ENCODE measurements at places on chromosomes 6 and 20.

DNA sequence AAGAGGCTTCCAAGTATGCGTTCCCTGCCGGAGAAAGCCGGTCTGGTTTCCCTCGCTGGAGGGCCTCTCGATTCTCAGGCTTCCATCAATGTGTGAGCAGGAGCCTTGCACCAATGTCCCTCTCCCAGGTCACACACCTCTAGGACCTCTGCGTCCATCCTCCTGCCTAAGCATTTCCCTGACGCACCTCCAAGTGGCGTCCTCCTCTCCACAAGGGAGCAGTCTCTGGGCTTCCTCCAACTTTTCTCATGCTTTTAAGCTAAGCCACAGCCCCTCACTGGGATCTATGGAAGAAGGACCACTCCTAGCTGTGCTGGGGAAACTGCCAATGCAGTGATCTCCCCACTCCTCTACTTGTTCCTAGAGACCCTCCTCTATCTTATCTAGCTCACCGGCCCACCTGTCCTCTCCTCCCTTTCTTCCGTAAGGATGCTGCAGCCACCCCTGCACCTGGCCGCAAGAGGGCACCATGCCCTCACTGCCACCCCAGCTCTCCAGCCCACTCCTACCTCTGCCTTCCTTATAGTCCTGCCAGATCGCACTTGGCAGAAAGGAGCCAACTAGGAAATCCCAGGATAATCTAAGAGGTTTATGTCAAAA lies 258.7 kb downstream of the LRFN2 start:
- DNase-seq: peak; percentile 8

DNA sequence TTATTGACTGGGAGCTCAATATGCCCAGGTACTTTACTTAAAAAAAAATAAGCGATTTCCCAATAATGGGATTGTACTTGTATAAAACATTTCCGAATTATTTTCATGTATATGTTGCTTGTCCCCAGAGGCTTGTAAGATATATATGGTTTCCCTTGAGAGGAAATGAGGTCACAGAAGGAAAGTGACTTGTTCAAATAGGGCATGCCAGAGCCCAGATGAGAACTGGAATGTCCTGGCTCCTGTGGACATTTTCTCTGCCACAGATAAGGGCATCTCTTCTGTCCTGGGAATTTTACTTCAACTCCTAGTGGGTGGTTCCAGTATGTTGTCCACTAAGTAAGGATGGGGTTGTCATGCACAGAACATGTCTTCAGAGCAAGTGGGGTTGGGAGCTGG lies 63.0 kb downstream of the LYRM2 start:
- no peak for DNase-seq

GRCh38 chr6:134347885-134348805 lies 30.2 kb upstream of the SGK1 start:
- no peak for DNase-seq

- DNase-seq: no peak
Measured at GRCh38 chr6:122677406-122677805, 67.2 kb downstream of the PKIB start.

- no peak for DNase-seq
Measured at GRCh38 chr6:35471836-35472345, 3.7 kb downstream of the RPL10A start.

DNA sequence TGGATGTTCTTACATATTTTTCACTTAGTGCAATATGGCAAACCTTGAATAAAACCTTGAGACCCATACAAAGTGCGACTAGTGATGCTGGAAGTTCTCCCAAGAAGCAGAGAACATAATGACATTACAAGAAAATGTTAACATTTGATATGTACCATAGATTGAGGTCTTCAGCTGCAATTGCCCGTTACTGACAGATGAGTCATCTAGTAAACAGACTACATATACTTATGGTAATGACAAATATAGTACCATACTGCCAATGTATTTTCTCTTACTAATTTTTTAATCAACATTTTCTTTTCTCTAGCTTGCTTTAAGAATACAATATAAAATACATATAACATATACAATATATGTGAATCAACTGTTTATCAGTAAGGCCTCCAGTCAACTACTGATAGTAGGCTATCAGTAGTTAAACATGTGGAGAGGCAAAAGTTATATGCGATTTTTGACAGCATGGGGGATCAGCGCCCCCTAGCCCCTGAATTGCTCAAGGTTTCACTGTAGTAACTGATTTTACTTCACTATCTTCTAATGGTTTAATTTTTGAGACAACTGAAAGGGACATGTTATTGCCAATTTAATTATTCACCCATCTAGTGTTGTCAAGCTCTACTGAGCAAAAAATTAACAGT lies 166.7 kb upstream of the ADGRB3 start:
- no peak for DNase-seq
